Epithelial cell of esophagus (primary cell): ENCODE measurements at places on chromosomes 1 and 21.

DNA sequence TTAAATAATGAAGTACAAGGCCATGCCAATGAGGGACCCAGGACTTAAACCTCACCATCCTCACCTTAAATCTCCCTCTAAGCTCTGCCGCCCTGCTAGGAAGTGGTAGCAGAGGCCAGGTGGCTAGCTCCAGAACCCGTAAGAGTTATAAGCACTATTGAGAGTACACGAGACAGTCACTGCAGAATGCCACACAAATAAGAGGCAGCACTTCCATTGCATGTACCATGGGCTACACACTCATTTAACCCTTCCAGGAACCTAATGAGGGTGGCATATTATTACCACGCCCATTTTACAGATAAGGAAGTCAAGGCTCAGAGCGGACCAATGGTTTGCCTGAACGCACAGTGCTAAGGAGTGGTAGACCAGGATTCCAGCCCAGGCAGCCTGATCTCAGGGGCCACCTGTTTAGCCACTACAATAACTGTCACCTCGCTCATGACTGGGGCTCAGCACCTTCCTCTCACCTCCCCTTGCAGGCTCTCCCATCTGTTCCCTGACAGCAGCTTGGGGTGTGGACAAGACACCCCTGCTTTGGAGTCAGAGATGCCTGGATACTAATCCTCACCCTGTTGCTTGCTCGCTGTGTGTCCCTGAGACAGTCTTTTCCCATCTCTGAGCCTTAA is 54.8 kb upstream of the ID3 start:
- DNase-seq = no peak

DNA sequence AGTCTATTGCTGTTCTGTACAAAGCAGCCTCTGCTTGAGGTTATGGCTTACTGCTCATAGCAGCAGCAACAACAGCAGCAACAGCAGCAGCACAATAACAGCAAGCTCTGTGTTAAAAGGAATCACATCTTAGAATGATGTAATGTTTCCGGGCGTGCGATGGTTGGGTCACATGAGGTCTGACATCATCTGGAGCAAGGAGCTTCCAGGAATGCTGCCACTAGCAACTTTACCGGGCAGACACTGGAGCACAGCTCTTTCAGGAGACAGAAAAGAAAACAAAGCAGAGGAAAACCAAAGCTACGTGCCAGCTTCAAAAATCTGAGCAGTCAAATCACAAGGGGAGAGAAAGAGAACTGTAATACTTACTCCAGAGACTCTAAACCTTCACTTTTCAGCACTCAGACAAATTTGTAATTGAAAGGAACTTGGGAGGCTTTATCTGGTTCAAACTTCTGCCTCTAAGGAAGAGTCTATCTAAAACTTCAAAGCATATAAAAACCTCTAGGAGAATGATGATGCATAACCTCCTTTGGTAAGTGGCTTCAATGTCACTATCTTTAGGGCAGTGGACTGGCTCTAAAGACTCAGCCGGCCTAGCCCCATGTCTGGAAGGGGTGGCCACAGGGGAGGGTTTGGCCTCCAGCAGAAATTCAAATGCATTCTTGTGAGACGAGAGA is 28.3 kb upstream of the RAB3GAP2 start:
- DNase-seq = peak; percentile 91

GRCh38 chr1:64913361-64914015 is 52.9 kb downstream of the JAK1 start:
- DNase-seq = no peak

DNA sequence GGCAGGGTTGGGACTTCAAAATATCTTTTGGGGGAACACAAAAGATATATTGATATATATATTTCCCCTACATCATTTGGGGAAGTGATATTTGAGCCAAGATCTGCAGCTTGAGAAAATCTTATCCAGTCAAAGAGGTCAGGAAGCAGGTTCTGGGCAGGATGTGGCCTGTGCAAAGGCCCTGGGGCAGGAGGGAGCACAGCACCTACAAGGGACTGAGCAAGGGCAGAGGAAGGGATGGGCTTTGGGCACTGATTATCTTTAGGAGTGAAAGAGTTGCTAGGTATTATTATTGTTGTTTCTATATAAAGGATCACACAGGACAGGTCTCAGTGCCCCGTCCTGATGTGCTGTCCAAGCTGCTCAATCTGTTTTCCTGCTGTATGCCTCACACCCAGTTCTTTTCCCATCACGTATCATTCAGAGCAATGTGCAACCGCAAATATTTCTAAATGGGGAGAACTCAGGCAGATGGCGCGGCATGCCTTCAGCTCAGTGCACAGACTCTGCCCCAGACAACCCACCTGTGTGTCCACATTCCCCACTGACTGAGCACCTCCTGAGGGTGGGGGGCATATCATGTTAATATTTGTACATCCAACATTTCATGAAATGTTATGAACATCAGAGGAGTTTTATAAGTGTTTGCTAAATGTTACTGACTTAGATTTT is 28.1 kb upstream of the GPR137B start:
- no peak for DNase-seq

GRCh38 chr1:33170351-33171274 is 11.2 kb downstream of the TRIM62 start:
- peak; percentile 13 for DNase-seq

DNA sequence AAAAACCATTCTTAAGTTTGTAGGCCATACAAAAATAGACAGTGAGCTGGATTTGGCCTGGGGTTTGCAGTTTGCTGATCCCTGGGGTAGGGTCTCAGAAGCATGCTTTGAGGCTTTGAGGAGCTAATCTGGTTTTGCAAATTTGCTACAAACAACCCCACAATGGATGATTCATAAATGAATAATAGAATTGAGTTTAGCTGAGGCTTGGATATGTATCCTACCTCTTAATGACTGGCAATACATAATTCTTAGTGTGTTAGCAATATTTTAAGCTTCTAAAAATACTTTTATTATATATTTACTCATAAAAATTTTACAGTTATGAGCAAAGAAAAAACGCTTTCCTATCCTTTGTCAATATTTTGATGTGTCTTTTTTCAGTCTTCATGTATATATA is 50.6 kb downstream of the ROR1 start:
- peak; percentile 15 for DNase-seq

GRCh38 chr1:31373056-31373896 is at the start of gene FABP3:
FABP3 (minus strand) TSS chr1:31373076; CDS start chr1:31373014, 62 bp downstream.
- peak; percentile 29 for DNase-seq

DNA sequence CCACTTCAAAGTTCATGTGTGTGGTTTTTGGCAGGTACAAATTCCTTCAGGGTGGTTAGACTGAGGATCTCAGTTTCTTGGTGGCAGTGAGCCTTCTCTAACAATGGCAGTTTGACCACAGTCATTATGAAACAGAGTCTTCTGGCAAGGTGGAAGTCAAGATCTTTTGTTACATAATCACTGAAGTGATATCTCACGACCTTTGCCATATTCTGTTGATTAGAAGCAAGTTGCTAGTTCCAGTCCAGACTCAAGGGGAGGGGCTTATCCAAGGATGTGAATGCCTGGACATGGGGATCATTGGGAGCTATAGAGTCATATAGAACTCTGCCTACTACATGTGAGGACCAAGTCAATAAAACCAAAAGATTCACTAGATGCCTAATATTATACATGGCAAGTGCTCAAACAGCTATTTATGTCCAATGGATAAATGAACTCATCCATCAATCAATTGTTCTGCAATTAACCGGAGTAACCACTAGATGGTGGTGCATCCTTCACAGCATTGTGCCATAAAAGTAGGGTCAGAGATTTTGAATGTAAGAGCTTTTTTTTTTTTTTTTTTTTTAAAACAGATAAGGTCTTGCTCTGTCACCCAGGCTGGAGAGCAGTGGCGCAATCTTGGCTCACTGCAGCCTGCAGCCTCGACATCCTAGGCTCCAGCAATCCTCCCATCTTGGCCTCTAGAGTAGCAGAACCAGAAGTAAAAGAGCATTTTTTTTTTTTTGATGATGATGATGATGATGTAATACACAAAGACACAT is 131.9 kb downstream of the CRB1 start:
- DNase-seq = peak; percentile 62

- DNase-seq = no peak
Observed at GRCh38 chr1:29824511-29825273, 588.4 kb downstream of the PTPRU start.
